Transverse colon (tissue), 4 donors: ENCODE measurements at places on chromosomes 1 and 21.

GRCh38 chr21:31347435-31348032 is 3.5 kb upstream of the TIAM1 start:
- no peak for DNase-seq

DNA sequence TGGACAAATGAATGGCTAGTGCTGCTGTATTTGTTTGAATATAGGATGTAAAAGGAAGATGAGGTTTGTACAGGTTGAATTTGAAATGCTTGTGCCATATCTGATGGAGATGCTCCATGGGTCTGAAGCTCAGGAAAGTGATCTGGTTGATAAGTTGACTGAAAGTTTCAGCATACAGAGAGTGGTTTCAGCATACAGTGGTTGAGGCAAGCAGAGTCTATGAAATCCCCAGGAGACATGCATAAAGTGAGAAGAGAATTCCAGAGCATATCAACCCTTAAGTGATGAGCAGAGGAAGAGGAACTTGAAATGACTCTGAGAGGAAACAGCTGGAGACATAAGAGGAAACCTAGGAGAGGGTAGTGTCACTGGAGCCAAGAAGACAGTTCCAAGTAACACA is 21.7 kb downstream of the TCHHL1 start:
- DNase-seq: no peak

GRCh38 chr1:216785737-216786136 is 62.5 kb upstream of the ESRRG start:
- DNase-seq: no peak

GRCh38 chr1:14630986-14631385 is 32.5 kb downstream of the KAZN start:
- no peak for DNase-seq

- DNase-seq: no peak
These were observed 79.6 kb downstream of the PDE4B start for GRCh38 chr1:65872301-65872700.

DNA sequence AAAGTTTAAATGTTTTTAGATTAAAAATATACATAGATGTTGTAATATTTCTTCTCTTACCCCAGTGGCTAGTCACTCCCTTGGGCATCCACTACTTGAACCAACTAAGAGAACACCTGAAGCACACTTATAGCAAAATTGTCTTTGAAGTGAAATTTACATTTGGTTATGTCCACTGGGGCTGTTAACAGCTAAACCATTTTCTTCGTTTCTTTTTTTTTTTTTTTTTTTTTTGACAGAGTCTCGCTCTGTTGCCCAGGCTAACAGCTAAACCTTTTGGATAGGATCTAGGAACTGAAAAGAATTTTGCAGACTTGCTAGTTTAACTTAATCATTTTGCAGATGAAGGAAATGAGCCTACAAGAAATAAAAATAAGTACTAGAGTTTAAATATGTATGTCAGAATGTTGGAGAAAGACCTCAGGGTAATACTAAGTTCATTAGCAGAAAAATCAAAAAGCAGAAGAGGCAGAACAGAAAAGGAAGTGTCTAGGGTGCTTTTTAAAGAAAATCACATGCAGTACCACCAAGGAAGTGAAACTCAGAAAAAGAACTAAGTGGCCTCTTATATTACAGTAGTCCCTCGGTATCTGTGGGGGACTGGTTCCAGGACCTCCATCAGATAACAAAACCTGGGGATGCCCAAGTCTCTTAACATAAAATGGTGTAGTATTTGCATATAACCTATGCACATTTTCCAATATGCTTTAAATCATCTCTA is 11.8 kb downstream of the DRAM2 start:
- no peak for DNase-seq

GRCh38 chr1:99659755-99660210 is 13.9 kb downstream of the PALMD start:
- DNase-seq: no peak

DNA sequence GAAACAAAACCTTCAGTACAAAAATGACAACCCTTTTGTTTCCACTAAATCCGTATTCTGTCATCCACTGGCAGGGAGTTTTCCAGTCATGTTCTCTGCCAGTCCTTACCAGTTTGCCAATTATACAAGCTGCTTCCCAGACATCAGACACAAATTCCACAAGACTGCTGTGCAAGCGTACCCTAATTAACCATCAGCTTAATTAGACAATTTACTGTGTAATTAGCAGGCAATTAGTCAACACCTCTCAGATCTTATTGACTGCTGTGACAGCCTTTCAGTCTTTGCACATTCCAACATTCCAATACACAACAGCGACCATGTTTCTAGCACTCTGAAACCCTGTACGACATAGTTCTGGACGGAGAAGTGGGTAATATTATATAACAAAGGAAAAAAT is 420.1 kb downstream of the DPYD start:
- DNase-seq: no peak

DNA sequence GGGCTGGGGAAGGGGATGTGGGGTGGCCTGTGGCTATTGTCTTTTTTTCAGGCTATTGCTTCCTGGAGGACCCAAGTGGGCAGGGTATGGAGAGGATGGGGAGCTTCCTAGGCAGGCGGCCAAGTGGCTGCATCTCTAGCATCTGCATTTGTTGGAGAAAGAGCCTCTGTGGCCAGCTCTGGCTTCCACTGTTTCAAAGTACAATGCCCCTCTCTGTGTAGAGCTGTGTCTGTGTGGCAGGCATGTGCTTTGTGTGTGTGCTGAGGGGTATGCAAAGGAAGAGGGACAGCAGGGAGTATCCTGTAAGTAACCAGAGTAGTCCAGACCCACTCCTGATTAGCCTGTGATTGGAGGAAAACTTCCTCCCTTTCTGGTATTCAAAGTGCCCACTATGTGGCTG is 40.6 kb downstream of the KCNA2 start:
- no peak for DNase-seq
